ENCODE measurements at places on chromosomes 1 and 21.

- DNase-seq: no peak
Measured at GRCh38 chr21:20424943-20425342, 573.3 kb upstream of the NCAM2 start.

DNA sequence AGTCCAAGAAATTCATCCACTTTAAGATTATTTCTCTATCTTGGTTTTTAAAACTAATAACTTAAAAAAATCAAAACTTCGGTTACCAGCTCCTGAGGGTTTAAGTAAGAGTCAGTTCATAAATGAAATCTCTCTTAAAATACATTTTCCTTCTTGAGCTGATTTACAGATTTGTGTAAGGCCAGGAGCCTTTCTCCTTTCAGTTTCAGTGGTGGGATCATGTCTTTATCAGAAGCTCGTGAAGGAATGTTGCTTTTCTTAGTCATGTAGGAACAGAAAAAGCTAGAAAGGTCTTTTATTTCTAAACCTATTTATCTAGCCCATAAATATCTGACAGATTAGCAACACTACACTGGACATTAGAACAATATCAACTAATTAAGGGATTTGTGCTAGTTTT lies 390.2 kb downstream of the GPATCH2 start:
- no peak for DNase-seq

DNA sequence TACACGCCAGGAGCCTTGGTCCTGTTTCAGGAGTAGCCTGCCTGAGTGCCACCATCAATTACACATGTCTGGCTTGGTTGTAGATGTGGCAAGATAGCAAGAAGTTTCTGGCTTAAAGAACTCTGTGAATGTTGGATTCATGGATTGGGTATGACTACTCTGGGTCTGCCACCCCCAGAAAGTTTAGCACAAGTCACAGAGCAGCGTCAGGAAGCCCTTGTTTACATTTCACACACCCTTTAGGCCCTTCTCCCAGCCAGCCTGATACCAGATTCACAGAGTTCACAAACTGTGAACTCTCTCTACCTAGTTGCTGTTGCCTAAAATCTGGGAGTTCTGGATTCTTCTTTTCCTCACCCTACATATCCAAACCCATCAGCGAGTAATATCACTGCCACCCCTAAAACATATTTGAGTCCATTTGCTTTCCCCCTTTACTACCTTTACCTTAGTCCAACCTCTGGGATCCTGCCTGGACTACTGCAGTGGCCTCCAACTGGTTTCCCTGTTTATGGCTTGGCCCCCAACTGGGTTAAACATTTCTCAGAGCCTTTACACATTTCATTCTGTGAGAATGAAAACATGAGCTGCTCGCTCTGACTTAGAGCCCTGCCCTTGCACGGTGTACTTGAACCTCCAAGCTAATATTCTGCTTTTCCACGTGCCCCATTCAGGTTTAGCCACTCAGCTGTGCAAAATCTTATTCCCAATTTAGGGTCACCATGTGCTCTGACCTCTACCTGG lies 4.1 kb upstream of the CCDC24 start:
- no peak for DNase-seq

DNA sequence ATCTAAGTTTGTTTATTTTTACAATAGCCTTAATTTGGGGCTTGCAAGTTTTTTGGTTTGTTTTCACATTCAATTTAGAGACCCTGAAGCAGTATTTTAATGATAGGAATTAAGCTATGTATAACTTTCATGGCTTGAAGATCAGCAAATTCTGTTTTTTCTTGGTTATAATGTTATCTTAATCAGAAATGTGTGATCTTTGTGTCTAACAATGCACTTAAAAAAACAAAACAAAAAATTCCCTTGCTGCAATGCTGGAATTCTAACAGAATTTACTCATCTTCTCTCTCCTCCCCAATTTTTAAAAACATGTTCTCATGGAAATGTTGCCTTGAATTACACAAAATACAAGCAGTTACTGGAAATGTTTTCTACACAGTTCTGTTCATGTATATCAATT lies 113.1 kb downstream of the OLFML2B start:
- DNase-seq: no peak

GRCh38 chr1:55211863-55212262 lies 3.3 kb downstream of the USP24 start:
- DNase-seq: no peak

DNA sequence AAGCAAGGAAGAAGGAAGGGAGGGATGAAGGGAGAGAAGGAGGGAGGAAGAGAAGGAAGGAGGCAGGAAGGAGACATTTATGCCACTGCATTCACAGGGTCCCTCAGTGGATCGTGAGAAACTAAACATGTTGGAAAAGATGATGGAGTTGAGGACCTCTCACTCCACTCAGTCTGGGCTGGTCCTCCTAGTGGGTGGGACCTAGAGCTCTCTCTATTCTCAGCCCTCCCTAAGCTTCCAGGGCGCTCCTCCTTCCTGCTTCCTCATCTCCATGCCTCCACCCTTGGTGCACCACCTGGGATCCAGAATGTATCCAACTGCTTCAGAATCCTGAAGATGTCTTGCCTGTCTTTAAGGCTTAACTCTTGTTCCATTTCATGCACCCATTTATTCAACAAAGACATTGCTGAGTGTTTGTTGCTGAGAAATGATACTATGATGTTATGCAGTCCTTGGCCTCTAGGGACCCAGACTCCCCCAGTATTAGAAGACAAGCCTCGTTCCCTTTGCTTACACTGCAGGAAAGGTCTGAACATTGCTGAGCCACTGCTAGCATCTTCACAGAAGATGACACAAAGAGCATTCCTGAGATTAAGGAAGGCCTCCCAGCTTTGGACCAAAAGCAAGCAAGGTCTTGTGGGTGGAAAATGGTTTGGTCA lies 88.5 kb downstream of the BEND5 start:
- no peak for DNase-seq

GRCh38 chr1:193184776-193185175 lies 1.6 kb downstream of the B3GALT2 start:
- no peak for DNase-seq

- DNase-seq: no peak
Measured at GRCh38 chr1:52237430-52237829, 95.5 kb downstream of the ZFYVE9 start.

GRCh38 chr1:14090062-14090461 lies 390.1 kb downstream of the PRDM2 start:
- no peak for DNase-seq

- no peak for DNase-seq
Measured at GRCh38 chr1:205224736-205225135, 3.0 kb upstream of the TMCC2 start.

DNA sequence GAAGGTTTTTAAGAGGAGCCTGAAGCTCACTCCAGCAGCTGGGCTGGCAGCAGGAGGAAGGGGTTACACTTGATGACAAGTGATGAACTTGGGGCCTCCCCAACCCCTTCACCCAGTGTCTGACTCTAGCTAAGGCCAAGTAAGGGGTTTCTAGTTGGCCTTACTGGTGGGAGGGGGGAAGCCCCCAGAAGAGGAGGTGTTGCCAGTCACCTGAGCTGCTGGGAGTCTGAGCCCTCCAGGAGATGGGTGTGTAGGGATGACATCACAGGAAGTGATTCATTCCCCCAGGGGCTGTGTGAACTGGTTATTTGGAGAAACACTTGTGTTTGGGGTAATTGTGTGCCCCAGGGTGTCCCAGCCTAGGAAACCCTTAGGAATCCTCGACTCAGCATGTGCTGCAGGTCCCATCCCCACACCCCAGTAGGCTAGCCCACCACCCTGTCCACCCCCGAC lies 3.1 kb downstream of the PADI1 start:
- DNase-seq: peak; percentile 11

DNA sequence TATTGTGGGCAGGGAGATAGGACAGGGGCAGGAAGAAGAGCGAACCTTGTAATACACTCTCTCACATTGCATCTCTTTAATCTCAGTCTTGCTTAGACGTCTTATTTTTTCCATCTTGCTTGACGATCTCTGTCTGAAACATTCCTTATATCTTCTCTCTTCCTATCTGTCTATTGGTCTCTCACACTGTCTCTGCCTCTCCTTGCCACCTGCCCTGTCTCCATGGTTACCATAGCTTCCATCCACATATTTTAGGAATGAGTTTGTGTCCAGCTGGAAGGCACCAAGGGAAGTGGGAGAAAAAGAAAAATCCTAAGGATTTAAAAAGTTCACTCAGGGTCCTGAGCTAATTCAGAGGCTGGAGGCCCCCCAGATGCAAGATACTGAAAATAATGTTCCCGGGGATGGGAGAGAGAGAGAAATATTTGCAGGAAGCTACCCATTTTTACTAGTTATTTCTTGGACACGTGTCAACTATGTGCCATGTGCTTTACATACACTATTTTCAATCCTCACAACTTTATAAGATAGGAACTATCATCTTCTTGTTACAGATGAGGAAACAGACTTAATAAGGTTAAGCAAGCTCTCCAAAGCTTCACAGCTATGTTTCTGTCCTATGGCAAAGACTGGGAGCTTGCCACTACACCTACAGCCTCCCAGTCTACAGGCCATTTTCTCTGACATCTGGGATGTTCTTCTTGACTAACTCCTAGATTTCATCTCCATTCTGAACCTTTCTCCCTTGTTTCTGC lies 933 bp downstream of the ANKRD34A start:
- no peak for DNase-seq

GRCh38 chr1:58919959-58920321 lies 136.1 kb upstream of the JUN start:
- DNase-seq: no peak

DNA sequence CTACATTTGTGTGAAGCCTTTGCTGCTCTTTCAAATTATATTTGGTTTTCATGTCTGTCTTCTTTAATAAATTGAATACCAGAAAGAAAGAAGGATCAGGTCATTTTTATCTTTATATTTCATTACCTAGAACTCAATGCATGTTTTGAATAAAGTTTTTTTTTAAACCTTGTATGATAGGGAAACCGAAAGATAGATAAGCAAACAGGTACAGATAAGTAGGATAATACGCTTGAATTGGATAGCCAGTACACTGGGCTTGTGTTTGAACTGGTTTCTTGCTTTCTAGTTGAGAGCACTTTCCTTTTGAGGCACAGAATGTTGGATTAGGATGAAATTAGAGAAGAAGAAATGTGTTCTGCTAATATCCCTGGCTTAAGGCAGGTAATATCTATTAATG lies 46.9 kb downstream of the PKN2 start:
- DNase-seq: no peak

- DNase-seq: no peak
Measured at GRCh38 chr1:94120991-94121390, at the start of gene ABCA4. ABCA4 (minus strand) TSS chr1:94121148; CDS start chr1:94121045, 103 bp downstream.

- DNase-seq: no peak
Measured at GRCh38 chr1:87826681-87827251, 498.1 kb downstream of the LMO4 start.

- no peak for DNase-seq
Measured at GRCh38 chr1:99647490-99647889, 1.6 kb downstream of the PALMD start.

GRCh38 chr1:166302989-166303758 lies 136.4 kb upstream of the FAM78B start:
- no peak for DNase-seq

DNA sequence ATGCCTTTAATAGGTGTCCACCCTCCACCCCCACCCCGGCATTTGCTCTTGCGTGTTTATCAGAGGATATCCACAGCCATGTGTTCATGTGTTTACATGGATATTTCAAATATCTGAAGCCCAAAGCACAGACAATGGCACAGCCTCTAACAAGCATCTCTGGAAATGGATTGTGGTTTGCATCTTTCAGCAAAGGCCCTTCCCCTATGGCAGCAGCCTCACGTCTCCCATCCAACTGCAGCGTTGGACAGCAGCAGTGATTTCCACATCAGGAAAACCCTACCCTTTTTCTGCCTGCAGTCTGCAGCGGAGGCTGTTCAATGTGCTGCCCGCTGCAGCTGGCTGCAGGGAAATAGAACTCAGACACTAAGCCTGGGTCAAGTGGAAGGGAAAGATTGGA lies 1.6 kb downstream of the RASSF5 start:
- no peak for DNase-seq

GRCh38 chr1:48194801-48195200 lies 27.7 kb upstream of the SLC5A9 start:
- no peak for DNase-seq

DNA sequence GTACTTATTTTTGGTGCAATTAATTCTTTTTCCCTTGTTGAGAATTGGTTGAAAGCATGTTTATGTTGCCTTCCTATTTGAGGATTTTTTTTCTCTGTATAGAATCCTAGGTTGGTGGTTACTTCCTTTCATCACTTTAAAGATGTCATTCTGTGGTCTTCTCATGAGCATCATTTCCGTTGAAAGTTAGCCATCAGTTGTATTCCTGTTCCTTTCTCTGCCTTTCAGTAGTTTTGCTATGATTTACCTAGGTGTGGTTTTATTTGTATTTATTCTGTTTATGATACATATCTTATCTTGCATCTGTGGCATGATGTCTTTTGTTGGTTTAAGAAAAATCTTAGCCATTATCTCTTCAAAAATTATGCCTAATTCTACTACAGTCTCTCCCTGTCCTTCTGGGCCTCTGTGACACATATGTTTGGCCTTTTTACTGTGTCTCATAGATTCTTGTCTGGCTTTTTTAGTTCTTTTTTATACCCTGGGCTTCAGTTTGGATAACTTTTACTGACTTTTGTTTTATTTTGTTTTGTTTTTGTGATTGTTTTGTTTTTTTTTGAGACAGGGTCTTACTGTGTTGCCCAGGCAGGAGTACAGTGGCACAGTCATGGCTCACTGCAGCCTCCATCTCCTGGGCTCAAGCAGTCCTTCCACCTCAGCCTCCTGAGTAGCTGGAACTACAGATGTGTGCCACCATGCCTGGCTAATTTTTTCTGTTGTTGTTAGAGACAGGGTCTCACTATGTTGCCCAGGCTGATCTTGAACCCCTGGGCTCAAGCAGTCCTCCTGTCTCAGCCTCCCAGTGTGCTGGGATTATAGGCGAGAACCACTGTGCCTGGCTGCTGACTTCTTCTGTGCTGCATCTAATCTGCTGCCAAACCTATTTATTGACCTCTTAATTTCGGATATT lies 24.1 kb downstream of the PTGFRN start:
- no peak for DNase-seq

DNA sequence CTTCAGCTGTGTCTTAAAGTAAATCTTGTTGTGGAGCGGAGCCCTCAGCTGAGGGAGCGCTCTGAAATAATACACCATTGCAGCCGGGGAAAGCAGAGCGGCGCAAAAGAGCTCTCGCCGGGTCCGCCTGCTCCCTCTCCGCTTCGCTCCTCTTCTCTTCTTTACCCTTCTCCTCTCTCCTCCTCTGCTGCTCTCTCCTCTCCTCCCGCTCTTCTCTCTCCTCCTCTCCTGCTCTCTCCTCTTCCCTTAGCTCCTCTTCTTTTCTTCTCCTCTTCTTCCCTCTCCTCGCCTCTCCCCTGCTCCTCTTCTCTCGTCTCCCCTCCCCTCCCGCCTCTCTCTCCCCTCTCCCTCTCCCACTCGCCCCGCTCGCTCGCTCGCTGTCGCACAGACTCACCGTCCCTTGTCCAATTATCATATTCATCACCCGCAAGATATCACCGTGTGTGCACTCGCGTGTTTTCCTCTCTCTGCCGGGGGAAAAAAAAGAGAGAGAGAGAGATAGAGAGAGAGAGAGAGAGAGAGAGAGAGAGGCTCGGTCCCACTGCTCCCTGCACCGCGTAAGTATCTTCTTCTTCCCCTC lies at the start of gene PROX1:
PROX1 (plus strand) TSS at position 47 of the 580 bp plus-strand sequence. CDS start 8,563 bp downstream, outside the sequence.
- DNase-seq: no peak

DNA sequence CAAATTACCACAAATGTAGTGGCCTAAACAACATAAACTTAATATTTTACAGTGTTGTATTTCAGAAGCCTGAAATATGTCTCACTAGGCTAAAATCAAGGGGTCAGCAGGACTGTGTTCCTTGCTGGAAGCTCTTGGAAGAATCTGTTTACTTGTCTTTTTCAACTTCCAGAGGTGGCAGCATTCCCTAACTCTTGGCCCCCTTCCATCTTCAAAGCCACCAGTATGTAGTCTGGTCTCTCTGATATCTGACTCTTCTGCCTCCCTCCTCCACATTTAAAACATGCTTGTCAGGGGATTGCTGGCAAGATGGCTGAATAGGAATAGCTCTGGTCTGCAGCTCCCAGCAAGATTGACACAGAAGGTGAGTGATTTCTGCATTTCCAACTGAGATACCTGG lies 567.5 kb downstream of the PLA2G4A start:
- no peak for DNase-seq
